ENCODE measurements at places on chromosomes 5 and 9.

GRCh38 chr5:170573660-170574059, 69.8 kb downstream of the KCNIP1 start:
- DNase-seq = no peak

- DNase-seq = peak; percentile 13
Observed at GRCh38 chr5:141172381-141173204, at the start of gene PCDHB7. PCDHB7 (plus strand) TSS chr5:141172644; CDS start chr5:141172836, 192 bp downstream.

DNA sequence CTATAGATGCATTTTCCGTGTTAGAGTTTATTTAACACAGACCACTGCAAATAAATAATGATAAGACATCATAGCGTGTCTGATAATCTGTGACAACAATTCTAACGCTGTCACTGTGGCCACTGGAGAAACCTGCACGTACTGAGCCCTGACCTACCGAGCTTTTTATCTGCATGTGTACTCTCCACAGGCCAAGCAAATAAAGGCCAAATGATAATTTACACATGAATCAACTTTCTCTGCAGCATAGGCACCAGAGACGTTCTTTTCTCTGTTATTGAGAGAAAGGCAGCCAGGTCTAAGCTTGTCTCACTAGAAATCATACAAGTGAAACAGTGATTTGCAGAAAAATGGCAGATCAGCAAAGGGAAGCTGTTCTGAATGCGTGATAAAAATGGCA, 75.8 kb downstream of the POU5F2 start:
- DNase-seq = no peak

DNA sequence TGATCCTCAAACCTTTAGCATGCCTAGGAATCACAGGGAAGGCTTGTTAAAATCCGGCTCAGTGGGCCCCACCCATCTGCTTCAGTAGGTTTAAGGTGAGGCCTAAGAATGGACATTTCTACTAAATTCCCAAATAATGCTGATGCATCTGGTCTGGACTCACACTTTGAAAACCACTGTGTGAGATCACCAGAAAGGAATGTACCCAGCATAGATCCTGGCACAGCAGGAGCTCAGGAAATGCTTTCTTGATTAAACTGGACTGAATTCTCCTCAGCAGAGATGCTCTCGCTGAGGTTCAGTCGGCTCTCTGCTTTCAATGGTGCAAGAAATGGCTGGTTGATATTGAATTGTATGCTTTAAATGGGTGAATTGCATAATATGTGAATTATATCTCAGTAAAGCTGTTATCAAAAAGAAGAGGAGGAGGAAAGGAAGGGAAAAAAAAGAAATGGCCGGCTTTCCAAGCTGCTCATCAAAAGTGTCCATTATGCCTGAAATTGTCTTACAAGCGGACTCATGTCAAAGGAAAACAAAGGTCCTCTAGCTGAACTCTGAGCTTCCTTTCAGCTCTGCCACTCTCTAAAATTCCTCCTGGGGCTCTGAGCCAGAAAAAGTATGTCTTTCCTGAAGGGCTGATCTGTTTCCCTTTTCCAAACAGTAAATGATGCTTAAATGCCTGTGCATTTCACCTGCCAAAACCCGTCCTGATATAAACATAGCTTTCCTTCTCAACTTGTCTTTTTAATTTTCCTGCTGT, 77.6 kb upstream of the SAP30L start:
- DNase-seq = no peak

- no peak for DNase-seq
Observed at GRCh38 chr5:150946351-150946905, 41.6 kb upstream of the ZNF300 start.

DNA sequence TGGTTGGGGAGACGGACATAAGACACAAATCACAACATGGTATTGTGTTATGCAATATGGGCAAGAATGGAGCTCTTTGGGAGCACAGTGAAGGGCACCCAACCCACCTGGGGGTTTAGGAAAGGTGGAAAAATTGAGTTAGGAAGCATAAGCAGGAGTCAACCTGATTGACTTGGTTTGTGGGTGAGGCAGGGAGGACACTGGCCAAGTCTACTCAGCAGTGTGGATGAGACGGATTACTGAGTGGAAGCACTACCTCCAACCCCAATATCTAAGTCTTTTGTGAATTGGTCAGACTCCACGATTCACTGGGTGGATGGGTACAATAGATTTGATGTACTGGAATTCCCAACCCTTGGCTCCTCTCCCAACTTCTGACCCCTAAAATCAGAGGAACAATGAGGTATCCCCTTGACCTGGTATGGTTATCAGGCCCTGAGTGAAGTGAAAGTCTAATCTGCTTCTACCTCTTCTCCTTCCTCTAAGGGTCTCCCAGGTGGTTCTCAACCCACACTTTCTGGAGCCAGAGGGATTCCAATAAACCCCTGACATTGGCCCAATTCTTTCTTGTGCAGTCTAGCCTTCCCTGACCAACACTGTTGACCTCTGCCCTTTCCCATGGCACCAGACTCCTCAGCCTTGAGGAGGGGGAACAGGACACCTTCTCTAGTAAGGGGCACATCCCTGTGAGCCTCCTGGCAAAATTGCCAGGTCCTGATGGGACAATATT, 5.2 kb downstream of the EGR1 start:
- no peak for DNase-seq

DNA sequence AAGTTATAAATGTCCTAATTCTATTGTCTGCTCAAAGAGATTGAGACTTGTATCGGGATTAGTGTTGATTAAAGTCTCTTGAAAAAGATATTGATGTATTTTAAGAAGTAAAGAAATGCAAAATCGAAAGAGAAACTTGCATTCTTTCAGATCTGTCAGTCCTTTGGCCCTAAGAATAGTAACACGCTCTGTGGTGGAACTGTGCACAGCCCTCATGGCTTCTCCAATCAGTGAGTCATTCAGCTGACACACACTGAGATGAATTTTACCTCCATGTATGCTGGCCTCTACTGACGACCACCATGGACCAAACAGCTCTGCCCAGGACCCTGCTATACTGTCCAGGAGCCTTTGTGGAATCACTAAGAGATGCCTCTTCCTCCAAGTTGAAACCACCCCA, 232.4 kb downstream of the ESM1 start:
- no peak for DNase-seq

GRCh38 chr9:32503008-32503407, 23.0 kb downstream of the RIGI start:
- DNase-seq = peak; percentile 95

DNA sequence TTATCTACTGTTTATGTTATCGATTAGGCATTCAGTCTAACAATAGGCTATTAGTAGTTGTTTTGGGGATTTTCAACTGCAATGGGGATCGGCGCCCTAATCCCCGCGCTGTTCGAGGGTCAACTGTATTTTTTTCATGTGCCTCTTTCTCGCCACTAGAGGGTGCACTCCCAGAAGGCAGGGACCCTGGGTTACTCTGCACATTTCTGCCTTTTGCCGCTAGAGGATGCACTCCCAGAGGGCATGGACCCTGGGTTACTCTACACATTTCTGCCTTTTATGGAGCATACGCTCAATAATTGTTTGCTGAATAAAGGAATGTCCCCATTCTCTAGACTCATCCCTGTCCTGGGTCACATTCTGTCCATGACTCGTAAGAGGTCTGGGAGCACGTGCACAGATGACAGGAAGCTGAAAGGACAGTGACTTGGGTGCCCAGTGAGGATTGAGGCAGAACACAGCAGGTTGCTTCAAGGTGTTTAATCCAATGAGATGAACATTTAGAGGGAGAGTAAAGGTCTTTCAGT, 27.9 kb upstream of the RECK start:
- peak; percentile 56 for DNase-seq

DNA sequence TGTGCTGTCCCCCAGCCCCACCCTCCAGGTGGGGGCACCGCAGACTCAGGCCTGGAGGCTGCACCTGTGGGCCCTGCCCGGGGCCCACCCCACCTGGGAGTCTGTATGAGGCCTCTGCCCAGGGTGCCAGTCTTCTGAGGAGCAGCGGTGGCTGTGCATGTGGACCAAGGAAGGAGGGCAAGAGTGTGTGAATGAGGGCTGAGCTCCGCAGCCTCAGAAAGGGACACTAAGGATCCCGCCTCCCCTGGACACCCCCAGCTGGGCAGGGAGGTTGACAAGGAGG, 19.1 kb downstream of the FGD3 start:
- no peak for DNase-seq

DNA sequence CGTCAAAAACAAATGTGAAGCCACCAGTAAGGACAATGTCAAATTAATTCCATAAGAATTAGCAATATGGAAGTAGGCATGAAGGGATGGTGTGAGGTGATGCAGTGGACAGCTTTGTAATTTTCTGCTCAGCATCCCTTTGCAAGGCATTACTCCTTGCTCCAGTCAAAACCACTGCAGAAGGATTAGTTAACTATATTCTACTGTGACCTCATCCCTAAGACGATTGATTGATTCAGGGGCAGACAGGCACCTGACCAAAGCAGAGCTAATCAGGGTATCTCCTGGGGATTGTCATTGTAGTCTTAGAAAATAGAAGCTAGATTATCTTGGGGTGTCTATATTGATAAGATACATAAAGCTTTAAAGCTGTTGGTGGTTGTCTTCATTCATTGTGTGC, 98.7 kb downstream of the NMUR2 start:
- no peak for DNase-seq

- no peak for DNase-seq
Observed at GRCh38 chr5:177109810-177110209, 23.1 kb downstream of the FGFR4 start.

- no peak for DNase-seq
Observed at GRCh38 chr5:39519566-39520231, 94.9 kb upstream of the DAB2 start.

GRCh38 chr5:75566710-75567309, 44.4 kb upstream of the ANKDD1B start:
- DNase-seq = no peak

GRCh38 chr9:92406477-92406876, 2.1 kb upstream of the OGN start:
- no peak for DNase-seq

GRCh38 chr9:13064676-13065075, 214.8 kb downstream of the MPDZ start:
- no peak for DNase-seq

DNA sequence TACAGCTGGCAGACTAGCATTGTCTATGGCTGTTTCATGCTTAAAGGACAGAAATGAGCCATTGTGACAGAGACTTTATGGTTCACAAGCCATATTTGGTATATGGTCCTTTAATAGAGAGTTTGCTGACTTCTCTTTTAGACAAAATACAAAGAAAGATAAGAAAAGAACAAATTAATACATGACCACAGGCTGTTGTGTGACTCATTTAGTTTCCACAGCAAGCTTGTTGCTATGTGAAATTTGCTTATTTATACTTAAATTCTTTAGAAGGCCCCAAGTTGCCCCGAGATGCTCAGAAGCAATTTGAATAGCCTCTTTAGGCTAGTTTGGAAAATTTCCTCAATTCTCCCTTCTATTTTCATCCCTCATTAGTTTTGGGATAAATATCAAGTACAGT, 315.3 kb upstream of the RPS23 start:
- no peak for DNase-seq

DNA sequence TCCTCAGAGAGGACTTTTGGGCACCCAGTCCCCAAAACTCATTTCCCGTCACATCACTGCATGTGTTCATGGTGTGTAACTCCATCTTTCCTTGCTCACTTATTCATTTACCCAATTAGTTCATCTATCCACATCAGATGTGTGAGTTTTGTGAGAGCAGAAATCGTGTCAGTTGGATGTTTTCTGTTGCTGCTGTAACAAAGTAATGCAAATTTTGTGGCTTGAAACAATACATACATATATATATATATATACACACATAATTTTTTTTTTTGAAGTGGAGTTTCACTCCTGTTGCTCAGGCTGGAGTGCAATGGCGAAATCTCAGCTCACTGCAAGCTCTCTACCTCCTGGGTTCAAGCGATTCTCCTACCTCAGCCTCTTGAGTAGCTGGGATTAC, 70.5 kb upstream of the BOD1 start:
- no peak for DNase-seq

DNA sequence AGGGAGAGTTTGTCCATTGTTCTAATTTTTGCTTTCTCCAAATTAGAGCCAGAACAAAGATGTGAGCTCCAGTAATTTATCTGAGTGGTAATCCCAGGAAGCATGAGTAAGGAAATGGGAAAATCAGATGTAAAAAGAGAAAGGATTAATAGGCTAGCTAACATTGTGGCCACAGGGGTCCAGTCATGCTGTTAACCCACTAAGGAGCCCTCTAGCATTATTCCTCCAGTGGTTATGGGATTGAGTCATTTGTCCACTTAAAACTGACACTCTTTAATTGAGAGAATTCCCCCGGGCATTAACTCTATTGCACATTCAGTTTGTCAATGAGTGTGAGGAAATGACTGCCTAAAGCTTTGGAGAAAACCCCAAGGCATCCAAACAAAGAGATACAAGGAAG, 700.3 kb upstream of the TYRP1 start:
- no peak for DNase-seq

DNA sequence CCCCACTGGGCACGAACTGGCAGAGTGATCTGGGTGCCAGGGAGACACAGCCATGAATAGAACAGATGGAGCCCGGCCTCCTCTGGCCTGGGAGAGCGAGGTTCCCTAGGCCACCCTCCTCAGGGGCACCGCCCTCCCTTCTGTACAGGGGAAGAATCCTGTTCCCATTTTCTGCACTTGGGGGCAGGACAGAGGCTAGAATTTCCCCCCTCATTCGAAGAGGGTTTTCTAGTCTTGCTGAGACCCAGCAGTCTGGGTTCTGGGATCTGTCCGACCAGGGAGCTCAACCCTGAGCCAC, 52.7 kb downstream of the COL5A1 start:
- no peak for DNase-seq

DNA sequence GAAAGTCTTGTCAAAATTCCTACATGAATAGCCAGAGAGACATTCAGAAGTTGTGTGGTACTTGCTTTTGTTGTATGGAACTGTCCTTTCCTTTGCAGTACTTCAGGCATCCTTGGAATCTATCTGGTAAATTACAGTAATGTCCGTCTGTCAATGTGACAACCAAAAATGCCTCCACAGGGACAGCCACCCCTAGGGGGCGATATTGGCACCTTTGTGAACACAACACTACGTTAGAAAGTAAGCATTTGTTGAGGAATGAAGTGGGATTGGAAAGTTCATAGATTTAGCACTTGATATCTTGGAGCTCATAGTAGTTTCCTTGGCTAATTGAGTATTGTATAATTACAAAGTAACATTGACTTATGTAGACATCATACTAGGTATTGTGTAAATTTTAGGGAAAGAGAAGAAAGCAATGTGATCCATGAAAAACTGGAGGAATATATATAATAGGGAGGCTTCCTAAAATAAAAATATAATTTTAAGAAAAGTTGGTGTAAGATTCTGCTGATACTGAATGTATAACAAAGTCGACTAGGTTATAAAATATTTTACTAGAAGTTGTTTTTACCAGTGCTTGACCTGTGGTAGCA, 32.7 kb downstream of the TMEFF1 start:
- DNase-seq = peak; percentile 37

GRCh38 chr5:79261897-79262296, 26.0 kb downstream of the JMY start:
- DNase-seq = no peak

- no peak for DNase-seq
Observed at GRCh38 chr9:34994260-34994899, 4.8 kb downstream of the DNAJB5 start.

DNA sequence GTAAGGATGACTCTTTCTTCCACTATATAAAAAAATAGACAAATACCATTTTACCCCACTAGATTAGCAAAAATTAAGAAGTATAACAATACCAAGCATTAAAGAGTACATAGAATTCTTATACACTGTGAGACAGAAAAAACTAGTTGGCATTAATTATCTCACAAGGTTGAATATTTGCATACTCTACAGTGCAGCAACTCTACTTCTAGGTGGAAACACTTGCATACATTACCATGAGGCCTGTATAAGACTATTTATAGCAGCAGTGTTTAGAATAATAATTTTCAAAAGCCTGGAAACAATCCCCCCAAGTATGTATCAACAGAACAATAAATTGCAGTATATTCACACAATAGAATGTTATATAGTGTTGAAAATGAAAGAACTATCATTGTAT, 19.0 kb upstream of the PURA start:
- DNase-seq = peak; percentile 87

Data from NCI-H526 (cell line).